ENCODE measurements at places on chromosomes 13 and 19. TPM values are rescaled to one million over a fixed set of nuclear protein-coding genes. Genes with fewer than 3 reads are reported as not detected.

Gene CCL25
- not detected for total RNA-seq

Gene ZFP82
- 3.7 TPM for total RNA-seq

Gene CPT1C
- total RNA-seq: 29.2 TPM

Gene ZIK1
- total RNA-seq: 5.4 TPM

Gene CD209
- not detected for total RNA-seq
